HTR-8/SVneo (cell line): ENCODE measurements at places on chromosomes 7 and 10.

DNA sequence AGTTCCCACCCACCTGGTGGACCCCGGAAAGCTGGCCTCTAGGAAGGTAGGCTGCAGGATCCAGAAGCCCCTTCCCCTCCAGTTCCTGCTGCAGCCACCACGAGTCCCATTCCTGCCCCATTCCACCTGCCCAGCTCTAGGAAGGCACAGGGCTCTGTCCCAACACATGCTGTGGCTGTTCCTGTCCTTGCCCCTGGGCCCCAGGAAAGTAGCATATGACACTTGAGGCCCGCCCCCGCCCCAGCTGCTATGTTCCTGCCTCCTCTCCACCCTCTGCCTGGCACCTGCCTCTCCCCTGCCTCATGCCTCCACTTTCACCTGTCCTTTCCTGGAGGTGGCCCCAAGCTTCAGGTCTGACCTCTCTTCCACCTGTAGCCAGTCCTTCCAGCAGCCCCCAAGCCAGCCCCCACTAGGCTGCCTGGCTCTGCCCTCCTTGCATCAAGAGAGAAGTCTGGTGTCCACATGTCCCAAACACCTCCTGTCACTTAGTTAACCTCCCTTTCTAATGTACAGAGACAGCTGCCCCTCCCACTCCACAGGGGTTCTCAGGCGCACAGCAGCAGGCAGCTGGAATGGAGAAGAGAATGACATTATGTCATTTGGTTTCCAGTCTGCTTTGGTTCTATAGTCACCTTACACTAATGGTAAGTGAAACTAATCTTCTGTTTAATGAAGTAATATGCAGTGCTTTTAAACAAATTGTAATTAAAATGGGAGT, 22.7 kb downstream of the YKT6 start:
- DNase-seq, result no peak

DNA sequence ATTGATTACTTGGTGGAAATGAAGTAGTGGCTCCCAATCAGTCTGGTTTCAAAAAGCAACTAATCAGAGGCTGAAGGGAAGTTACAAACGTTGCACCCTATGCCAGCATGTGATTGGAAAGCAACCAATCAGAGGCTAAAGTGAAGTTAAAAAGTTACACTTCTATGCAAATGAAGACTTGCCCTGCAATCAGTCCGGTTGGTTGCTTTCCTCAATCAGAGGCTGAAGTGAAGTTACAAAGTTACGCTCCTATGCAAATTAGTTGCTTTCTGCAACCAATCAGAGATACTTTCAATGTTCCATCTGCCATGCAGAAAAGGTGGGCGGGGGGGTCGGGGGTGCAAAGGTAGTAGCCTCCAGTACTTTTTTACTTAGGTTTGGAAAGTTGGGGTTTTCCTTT, 1077.1 kb downstream of the TYW1 start:
- DNase-seq, result no peak

DNA sequence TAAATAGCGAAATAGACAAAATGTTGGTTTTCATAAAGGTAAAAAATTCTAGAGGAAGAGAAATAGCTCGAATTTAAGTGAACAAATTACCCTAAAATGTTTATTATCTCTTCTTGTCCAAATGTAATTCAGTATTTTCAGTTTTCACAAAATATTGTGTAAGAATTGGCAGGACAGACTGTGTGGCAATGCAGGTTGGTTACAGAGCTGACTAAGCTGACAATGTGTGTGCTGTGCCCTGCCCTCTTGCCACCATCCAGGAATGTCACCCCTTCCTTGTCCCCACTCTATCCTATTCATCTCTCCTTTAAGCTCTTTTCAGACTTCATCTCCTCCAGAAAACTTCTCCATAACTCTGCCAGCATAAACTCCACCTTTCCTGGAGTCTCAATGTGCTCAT, 46.1 kb downstream of the COL28A1 start:
- no peak for DNase-seq

DNA sequence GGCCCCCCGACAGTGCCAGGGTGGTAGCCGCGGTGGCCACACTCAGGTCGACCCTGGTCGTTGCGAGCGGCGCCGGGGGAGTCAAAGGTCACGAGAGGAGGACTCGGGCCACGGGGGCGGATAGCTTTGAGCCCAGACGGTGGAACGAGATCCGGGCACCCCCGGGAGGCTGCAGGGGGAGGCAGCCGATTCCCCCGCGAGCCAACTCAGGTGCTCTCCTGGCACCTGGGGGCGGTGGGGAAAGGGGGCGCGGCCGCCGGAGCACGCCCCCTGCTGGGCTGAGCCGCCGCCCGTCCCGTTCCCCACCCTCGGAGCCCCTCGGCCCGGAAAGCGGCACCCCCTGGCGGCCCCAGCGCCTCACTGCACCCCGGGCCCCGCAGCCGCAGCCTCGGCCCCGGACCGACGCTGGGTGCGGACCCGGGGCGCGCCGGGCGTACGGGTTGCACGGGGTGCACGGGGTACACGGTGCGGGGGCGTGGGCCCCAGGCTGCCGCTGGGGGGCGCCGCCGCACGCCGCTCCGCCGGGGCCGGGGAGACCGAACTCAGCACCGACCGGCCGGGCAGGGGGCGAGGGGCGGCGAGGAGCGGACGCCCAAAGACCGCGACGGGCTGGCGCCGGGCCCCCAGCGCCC, 521 bp upstream of the NYAP1 start:
- DNase-seq, result peak; percentile 51

DNA sequence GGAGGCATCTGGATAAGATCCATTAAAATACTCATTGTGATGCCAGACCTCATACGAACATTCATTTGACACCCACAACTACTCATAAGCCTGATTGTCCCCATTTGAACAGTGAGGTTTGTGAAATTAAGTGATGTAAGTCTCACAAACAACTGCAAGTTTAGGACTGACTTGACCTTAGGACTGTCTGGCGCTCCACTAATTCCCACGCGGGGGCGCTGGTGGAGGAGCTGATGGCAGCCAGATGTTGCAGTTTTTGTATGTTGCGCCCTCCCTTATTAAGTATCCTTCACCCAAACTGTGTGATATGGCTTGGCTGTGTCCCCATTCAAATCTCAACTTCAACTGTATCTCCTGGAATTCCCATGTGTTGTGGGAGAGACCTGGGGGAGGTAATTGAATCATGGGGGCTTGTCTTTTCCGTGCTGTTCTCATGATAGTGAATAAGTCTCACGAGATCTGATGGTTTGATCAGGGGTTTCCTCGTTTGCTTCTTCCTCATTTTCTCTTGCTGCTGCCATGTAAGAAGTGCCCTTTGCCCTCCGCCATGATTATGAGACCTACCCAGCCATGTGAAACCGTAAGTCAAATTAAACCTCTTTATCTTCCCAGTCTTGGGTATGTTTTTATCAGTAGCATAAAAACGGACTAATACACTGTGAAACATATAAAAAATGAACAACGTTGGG, 20.3 kb upstream of the TIAL1 start:
- no peak for DNase-seq

- no peak for DNase-seq
Observed at GRCh38 chr7:47228386-47229014, 353.4 kb downstream of the TNS3 start.

DNA sequence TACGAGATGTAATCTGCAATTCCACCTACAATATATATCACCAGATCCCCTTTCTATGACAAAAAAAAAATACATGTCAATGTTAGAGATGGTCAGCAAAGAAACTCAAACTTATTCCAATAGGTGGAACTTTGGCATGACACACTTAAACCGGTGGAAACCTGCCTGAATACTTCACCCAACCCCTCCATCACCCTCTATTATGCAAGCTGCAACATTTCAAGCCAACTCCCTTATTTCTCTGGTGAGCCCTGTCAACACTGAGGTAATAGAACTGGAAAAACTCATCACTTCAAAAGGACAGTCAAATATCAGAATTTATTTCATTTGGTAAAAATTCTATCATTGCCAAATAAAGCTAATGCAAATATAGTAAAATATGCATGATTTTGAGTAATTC, 3.6 kb downstream of the ZNF438 start:
- DNase-seq, result no peak

DNA sequence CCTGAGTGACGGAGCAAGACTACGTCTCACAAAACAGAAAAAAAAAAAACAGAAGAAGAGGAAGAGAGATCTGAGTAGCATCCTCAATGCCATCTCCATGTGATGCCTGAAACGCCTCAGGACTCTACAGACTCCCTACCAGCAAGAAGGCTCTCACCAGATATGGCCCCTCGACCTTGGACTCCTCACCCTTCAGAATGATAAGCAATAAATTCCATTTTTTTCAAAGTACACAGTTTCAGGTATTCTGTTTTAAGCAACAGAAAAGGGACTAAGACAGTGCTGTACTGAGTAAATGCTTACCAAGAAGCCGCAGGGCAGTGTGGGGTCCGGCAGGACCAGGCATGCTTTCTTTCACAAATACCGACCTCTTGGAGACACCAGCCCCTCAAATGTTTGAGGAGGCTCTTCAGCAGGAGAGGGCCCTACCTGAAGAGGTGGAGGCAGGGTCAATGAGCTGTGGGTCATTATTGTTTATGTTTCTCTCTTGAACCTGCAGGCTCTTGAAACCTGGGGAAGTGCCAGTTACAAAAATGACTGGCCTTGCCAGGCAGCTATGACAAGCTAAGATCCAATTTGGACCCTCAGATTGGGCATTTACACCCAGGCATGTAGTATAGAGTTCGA, 204.1 kb upstream of the LYZL1 start:
- no peak for DNase-seq

DNA sequence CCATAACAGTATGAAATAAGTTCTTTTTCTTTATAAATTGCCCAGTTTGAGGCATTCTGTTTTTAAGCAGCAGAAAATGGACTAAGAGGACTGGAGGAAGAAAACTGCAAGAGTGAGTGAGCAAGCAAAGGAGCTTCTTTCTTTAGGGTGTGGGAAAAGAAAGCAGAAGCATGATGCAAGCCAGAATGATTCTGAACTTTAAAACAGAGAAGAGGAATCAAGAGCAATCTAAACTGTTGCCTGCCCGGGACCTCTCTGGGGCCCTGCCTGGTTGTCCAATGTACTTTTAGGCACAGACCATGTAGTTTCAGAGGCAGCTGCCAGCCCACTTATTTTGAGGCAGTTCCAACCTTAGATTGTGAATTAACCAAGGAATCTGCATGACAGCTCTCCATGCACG, 186.3 kb downstream of the PLPP4 start:
- no peak for DNase-seq

DNA sequence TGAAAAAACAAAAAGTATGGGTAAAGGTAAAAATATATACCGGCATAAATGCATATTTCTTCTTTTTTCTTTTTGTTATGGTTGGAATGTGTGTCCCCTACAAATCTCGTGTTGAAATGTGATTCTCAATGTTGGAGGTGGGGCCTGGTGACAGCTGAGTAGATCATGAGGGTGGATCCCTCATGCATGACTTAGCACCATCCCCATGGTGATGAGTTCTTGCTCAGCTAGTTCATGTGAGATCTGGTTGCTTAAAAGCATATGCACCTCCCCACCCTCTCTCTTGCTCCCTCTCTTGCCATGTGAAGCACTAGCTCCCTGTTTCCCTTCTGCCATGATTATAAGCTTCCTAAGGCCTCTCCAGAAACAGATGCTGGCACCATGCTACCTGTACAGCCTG, 93.3 kb downstream of the HYCC1 start:
- no peak for DNase-seq

DNA sequence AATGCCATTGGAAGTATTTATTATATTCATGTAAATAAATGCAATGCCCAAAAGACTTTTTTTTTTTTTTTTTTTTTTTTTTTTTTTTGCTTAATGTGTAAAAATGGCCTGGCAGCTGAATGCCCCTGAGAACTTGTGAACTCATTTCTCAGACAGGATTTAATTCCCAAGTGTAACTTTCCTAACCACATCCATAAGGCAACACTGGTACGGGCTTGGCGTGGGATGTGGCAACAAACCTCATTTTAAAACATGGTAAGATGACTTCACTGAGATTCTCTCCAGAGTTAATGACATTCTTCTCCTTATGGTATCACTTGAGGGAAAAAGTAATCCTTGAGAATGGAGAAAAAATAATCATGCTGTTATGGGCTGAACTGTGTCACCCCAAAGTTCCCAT, 150.4 kb downstream of the DGKI start:
- DNase-seq, result no peak

DNA sequence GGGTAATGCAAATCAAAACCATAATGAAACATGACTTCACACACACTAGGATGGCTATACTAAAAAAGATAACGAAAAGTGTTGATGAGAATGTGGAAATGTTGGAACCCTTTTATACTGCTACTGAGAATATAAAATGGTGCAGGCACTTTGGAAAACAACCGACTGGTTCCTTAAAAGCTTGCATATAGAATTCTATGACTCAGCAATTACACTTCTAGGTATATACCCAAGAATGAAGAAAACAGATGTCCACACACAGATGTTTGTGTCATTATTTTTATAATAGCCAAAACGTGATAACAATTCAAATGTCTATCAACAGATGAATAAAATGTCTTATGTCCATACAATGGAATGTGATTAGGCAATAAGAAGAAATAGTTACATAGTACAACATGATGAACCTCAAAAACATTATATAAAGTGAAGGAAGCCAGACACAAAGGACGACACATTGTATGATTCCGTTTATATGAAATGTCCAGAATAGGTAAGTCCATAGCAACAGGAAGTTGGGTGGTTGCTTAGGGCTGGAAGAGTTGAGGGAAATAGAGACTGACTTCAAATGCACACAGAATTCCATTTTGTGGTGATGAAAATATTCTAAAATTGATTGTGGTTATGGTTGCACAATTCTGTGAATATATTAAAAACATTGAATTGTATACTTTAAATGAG, 148.3 kb upstream of the PHYHIPL start:
- DNase-seq, result no peak

DNA sequence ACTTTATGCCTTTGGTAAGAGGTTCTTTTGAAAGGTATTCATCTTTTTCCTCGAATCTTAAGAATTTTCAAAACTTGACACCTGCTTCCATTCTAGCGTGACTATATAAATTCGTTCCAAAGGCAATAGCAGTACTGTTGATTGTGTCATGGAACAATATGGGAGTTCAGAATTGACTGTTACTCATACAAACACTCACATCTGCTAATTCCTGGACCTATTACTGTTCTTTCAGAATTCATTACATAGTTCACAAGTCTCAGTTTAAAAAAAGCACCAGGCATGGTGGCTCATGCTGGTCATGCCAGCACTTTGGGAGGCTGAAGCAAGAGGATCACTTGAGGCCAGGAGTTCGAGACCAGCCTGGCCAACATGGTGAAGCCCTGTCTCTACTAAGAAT, 80.9 kb downstream of the CACNB2 start:
- no peak for DNase-seq

GRCh38 chr10:89062861-89063260, 72.3 kb downstream of the FAS start:
- no peak for DNase-seq

DNA sequence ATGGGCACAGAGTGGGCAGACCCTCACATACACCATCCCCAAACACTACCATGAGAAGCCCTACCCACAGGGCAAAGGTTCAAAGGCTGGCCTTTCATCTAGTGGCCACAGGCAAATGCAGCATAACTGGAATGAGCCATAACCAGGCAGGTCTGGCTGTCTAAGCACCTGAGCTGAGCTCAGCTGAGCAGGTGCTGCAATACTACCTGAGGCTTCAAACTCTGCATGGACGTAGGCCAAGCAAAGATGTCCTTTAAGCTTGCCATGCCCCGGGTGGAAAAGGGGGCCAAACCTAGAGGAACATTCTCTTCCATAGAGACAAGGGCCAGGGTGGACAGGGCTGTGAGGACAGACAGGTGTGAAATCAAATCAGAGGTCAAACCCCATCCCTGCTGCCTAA, 65.3 kb upstream of the CAMK2B start:
- DNase-seq, result no peak
